HS-27A (cell line): ENCODE measurements at places on chromosomes 2 and 18.
A peak's percentile ranks its signal among the peaks of the same experiment; 100 is the strongest.

GRCh38 chr2:197101519-197101918, 175.0 kb upstream of the PGAP1 start:
- DNase-seq, result no peak

GRCh38 chr2:169743549-169743948, 9.9 kb downstream of the KLHL23 start:
- DNase-seq, result no peak

- no peak for DNase-seq
Measured at GRCh38 chr18:44791520-44791919, 110.8 kb downstream of the SETBP1 start.

DNA sequence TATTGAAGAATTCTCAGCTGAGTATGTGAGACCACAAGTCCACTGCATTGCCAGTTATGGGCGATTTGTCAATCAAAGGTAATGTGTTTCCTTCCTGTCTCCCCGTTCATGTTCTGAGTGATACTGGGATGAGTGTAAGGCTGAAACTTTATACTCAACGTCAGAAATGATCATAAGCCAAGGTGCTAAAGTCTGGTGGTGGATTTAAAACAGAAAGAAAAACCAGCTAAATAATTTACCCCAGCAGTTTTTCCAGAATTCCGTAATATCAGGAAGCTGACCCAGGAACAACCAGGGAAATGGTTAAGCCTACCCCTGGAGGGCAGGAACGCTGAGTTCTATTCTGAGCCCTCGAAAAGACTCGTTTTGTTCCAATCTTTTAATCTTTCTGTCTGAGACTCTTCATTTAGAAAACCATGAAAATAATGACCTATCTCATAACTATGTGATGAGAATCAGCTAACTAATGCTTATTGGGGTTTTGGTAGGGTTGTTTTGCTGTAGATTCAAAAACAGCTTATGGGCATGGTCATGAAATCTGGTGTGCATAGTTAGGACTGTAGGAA, 149.6 kb downstream of the LAMA3 start:
- no peak for DNase-seq

GRCh38 chr18:13617826-13618515, 108.4 kb downstream of the FAM210A start:
- DNase-seq, result no peak

- DNase-seq, result no peak
Measured at GRCh38 chr2:70670626-70671025, 97.4 kb downstream of the ADD2 start.

- DNase-seq, result no peak
Measured at GRCh38 chr2:180021850-180022249, 14.8 kb upstream of the CWC22 start.

DNA sequence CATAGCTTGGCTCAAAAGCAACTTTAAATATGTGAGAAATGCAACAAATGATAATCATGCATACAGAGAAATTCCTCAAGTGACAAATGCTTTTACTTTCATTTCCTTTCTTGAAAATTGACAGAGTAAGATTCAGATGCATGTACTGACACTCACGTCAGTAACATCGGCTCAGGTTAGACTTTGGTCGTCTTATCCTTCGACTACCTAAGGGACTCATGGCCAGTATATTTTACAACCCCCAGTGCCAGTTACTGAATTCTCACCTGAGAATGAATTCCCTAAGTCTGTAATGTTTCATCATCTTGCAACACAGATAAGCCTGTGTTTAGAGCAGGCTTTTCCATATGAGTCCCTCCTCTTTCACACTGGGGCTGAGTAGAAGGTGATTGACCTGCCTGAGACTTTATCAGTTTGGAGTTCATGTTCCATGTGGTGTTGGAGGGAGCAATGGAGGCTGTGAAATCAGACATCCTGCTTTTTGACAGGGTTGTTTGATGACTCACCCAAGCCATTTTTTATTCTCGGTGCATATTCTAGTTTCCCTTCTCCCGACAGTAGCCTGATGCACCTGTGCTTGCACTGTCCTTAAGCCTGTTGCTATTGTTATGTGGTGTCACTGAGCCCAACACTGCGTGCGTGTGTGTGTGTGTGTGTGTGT, 30.5 kb upstream of the ATP8B1 start:
- no peak for DNase-seq

DNA sequence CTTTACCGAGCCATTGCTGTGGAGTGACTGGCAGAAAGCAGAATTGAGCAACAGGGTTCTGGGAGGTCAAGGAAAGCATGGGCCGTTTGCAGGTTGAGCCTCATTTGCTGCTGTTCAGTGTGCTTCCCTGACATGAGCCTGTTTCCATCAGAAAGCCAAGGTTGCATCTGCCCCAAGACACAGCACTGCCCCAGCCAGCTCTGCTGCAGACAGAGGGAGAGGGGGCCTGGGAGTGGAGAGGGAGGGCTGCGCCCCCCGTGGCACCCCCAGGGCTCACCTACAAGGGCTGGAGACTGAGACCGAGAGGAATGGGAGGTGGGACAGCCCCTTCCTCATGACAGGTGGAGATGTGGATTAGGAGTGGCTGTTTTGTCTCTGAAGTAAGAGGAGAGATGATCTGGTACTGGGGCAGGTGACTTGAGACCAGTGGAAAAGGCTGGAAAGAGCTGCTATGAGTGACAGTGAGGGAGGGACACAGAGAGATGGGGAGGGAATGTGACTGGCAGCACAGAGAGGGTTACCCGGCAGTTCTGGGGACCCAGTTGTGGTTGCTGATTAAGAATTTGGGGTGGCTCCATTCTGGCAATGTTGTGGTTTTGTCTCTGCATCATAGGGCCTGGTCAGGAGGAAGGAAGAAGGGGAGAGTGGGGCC, 218.0 kb downstream of the DYSF start:
- DNase-seq, result no peak

- no peak for DNase-seq
Measured at GRCh38 chr18:76668119-76668518, 154.2 kb upstream of the ZNF236 start.

- DNase-seq, result no peak
Measured at GRCh38 chr2:218849721-218850120, 9.9 kb upstream of the WNT6 start.

- no peak for DNase-seq
Measured at GRCh38 chr18:51122266-51123045, 75.0 kb downstream of the MEX3C start.

- DNase-seq, result no peak
Measured at GRCh38 chr2:65491381-65491905, 59.0 kb upstream of the SPRED2 start.

DNA sequence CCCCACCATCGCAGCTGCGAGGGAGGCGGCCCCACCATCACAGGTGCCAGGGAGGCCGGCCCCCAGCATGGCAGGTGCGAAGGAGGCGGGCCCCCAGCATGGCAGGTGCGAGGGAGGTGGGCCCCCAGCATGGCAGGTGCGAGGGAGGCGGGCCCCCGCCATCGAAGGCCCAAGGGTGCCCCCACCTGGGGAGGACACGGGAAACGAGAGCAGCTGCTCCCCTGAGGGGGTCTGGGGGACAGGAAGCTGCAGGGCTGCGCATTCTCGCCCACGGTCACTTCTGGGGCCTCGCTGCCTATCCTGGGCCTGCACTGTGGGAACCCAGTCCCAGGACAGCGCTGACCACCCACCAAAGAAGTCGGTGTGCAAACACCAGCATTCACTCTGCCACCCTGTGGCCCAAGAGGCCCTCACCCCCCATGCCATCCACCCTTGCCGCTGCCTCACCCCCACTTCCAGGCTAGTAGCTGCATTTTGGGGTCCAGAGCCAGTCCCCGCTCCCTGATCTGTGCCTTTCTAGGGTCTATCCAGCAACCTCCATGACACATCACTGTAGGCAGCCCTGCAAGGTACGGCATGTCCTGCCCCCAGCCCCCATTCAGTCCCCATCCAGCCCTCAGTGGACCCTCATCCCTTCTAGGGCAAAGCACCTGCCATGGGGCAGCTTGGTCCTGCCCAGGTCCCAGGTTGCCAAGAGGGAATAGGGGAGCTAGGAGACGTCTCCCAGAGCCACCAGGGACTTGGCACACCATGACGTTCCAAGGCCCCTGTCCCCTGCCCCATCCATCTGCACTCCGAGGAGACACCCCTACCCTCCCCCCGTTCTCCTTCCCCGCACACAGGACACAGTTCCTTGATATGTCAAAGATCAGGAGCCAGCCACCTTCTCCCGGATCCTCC, 24.0 kb upstream of the GPC1 start:
- no peak for DNase-seq

- no peak for DNase-seq
Measured at GRCh38 chr18:51013259-51013658, 16.8 kb upstream of the SMAD4 start.

DNA sequence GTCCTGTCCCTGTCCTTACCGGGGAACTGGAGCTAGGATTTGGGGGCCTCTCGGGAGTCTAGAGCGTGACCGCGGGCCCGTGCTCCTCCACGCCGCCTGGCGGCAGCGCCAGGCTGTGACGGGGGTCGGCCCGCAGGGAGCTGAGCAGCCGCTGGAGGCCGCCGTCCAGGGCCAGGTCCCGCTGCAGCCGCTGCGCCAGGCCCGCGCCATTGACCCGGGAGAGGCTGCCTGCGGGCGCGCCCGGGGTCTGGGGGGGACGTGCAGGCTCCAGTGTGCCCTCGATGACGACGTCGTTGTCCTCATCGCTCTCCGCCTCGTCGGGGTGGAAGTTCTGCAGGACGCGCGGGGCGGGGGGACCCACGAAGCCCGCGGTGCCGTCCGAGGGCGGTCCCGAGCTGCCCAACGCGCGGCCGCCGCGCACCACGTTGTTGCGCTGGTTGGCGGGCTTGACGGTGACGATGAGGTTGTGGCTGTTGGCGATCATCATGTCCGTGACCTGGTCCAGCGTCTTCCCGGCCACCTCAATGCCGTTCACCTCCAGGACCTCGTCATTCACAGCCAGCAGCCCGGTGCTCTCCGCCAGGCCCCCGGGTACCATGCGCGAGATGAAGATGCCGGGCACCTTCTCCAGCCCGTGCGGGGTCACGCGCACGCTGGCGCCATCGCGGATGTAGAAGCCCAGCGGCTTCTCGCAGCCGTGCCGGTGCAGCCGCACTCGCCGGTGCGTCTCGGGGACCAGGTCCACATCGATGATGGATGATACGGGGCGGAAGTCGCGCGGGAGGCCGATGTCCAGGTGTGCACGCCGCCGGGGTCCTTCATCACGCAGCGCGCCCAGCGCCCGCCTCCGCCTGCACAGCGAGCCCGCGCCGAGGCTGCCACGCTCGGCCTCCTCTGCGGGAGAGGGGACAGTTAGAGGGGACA, 50.9 kb downstream of the ADNP2 start:
- DNase-seq, result no peak

GRCh38 chr2:105919826-105920225, 175.1 kb downstream of the NCK2 start:
- DNase-seq, result peak; percentile 7

- DNase-seq, result peak; percentile 86
Measured at GRCh38 chr2:43737097-43737854, 36.6 kb upstream of the DYNC2LI1 start.

- DNase-seq, result peak; percentile 33
Measured at GRCh38 chr2:170973492-170974303, 44.6 kb downstream of the GORASP2 start.

- no peak for DNase-seq
Measured at GRCh38 chr2:120180066-120180465, 43.1 kb downstream of the TMEM185B start.

DNA sequence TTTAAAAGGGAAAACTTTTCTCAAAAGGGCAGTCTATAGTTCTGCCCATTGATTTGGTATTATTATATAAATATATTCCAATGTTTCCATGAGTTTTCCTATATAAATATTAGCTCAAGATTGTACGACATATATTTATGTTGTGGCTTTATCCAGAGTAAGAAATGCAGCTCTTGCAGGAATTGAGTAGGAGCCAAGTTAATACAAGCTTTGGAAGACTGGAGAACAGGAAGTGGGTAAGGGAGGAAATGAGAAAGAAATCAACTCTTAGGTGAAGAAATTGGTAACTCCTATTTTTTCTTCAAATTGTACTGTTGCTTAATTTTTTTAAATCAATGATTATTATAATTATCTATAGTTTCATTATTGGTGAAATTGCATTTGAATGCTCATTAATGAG, 105.4 kb upstream of the FAM117B start:
- no peak for DNase-seq

- DNase-seq, result no peak
Measured at GRCh38 chr2:145481334-145481922, 961.5 kb upstream of the ZEB2 start.

GRCh38 chr2:108947271-108947907, 41.6 kb downstream of the EDAR start:
- no peak for DNase-seq

DNA sequence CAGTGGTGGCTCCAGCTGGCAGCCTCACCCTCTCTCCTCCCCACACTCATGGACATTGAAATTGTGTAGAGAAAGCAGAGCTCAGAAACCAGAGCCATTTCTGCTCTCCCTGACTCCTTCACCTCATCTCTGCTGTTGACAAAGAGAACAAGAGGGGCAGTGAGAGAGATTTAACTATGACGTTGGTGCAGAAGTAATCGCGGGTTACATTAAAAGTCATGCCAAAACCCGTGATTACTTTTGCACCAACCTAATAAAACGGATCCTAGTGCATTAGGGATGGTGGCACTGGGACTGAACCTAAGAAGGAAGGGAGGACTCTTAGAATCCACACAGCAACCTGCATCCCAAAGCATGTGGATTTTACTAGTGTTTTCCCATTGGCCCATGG, 113.3 kb upstream of the CDC42EP3 start:
- DNase-seq, result no peak

DNA sequence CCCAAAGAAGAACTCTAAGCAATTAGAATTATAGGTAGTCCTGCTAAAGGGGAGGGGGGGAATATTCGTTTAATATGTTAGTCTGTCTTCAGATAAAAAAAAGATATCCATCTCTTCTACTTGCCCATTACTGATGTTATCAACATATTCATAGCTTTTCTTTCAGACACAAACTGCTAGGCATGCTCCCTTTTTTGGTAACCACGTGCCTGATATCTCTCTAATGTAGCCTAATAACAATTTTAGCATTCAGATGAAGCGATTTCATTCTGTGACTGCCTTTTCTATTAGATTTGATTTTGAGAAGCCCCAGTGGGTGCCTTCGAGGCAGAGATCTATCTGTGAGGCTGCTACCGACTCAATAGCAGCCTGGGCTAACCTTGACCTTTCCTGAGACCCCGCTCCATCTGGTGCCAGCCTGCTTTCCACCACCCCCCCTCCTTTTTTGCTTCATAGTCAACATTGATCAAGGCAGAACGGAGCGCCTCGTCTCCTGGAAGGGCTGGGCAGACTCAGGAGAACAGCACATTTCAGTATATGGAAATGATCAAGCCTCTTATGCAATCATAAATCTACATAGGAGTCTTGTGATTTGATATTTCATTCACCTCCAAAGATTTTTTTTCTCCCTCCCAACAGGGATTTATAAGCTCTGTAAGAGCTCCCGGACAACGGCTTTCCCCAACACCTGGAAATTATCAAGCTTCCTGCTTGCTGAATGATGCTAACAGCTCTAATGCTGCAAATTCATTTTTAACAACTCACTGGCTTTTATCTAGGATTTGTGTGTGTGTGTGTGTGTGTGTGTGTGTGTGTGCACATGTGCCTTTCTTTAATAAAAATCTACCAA, 14.7 kb upstream of the BCL11A start:
- no peak for DNase-seq
